ENCODE measurements at places on chromosomes 11 and 22.
A peak's percentile ranks its signal among the peaks of the same experiment; 100 is the strongest.

- DNase-seq, result no peak
These were observed 171.5 kb downstream of the RCN1 start for GRCh38 chr11:32262367-32262766.

DNA sequence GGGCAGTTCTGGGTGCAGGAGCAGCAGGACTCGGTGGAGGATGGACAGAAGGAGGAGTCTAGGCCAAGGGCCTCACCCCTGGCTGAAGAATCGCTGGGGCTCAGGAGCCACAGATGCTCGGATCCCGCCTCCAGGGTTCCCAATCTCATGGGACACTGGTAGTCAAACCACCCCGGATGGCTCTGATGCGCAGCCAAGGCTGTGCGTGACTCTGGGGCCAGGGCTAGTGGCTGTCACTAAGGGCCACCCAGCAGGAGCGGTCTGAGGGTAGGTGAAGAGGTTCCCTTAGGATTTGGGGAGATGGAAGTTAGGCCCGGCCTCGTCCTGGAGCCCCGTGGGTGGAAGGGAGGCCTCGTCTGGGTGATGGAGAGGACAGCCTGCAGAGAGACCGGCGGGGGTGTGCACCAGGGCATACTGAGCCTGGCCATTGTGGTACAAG is 300.6 kb downstream of the TBC1D22A start:
- no peak for DNase-seq

GRCh38 chr11:120055646-120056045 is 82.3 kb downstream of the TRIM29 start:
- DNase-seq, result no peak

- no peak for DNase-seq
These were observed 16.6 kb upstream of the BDNF start for GRCh38 chr11:27716835-27717234.

DNA sequence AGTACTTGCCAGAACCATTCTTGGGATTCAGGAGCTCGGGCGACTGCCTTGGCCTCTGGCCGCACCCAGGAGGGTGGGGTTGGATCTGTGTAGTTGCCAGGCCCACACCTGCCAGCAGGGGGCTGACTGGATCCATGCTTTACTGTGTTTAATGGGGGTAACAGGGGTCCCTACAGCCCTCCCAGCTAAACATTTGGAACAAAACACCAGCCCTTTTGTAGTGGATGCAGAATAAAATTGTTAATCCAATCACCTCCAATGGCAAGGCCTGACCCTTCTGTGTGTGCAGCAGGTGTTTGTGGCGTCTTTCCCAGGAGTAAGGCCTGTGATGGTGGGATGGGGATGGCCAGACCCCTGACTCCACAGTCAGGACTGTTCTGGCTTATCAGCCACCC is 22.5 kb downstream of the SUN2 start:
- DNase-seq, result peak; percentile 29

- DNase-seq, result no peak
These were observed 28.7 kb downstream of the AMOTL1 start for GRCh38 chr11:94796863-94797262.

DNA sequence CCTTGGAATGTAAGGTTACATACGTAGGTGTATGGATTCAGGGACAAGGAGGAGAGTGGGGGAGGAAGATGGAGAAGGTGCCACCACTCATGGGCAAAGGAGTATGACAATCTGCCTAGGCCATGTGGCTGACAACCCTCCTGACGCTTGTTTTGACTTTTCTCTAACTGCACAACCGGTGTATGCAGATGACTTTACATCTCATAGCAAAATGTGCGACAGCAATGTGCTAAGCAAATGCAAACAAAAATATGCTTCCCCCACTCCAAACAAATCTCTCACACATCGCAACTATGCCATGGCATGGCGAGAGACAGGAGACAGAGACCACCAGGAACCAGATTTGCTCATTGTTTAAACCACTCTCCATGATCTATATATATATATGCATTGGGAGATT is 191.8 kb downstream of the BLID start:
- no peak for DNase-seq

DNA sequence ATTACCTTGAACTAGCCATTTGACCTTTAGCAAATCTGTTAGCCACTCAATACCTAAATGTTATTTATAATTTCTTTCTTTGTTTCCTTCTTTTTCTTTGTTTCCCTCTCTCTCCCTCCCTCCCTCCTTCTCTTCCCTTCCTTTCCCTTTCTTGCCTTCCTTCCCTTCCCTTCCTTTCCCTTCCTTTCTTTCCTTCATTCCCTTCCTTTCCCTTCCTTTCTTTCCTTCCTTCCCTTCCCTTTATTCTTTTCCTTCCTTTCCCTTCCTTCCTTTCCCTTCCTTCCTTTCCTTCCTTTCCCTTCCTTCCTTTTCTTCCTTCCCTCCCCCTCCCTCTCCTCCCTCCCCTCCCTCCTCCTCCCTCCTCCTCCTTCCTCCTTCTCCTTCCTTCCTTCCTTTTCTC is 75.7 kb upstream of the KCNA4 start:
- no peak for DNase-seq

DNA sequence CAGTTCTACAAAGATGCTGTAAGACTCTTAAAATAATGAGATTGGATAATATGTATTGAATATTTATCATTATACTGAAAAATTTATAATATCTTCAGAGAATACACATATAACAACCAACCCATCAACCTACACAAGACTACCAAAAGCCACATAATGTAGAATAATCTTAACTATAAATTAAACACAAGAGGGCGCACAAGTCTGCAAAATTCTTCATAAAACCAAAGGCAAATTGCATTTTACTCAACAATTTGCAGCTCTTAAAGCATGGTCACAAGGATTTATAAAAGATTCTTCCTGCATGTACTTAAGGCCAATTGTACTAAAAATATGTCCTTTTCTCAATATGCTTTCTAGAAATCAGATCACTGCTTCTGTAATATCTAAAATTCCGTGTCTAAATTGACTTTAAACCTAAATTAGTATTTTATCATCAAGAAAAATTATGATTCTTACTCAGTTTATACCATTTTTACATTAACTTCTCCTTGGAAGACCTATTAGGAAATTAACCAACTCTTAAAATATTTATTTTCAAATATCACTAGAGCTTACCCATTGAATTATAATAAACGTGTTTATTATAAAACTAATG is 79.0 kb downstream of the TTC28 start:
- no peak for DNase-seq

DNA sequence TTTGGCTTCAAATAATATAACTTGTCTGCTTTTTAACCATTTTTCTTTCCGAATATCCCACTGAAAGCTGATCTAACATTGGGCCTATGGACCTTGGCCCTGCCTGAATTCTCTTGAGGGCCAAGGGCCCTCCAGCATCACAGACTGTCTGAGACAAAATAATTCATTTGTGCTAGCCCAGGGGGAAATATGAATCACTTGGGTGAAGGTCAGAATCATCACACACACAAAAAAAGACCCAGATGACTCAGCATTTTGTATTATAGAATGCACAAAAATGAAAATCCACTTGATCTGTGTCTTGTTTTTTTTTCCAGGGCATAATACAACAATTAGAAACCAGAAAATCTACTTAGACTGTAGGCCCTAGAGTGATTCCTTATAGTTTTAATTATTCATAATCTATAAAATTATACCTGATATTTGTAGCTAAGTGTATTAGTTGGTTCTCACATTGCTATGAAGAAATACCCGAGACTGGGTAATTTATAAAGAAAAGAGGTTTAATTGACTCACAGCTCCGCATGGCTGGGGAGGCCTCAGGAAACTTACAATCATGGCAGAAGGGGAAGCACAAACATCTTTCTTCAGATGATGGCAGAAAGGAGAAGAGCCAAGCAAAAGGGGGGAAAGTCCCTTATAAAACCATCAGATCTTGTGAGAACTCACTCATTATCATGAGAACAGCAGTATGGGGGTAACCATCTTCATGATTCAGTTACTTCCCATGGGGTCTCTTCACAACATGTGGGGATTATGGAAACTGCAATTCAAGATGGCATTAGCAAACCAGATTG is 15.6 kb upstream of the RDX start:
- DNase-seq, result no peak

GRCh38 chr22:26702906-26703830 is 45.8 kb downstream of the MIAT start:
- no peak for DNase-seq

DNA sequence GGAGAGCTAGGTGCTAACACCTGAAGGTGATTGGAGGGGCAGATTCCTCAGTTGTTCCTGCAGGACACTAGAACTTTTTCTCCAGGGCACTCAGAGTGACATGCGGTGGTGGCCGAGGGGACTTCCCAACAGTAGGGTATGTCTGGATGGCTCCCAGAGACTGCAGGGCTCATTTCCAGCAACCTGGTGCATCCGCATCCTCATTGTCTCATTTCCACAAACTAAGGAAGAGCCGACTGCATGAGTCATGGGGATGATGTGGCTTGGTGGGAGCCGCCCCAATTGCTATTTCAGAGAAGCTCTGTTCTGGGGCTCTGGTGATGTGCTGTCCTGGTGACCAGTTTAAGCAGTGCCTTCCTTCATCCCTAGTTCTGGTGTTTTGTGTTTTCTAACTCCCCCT is 2.8 kb upstream of the ROBO4 start:
- no peak for DNase-seq

DNA sequence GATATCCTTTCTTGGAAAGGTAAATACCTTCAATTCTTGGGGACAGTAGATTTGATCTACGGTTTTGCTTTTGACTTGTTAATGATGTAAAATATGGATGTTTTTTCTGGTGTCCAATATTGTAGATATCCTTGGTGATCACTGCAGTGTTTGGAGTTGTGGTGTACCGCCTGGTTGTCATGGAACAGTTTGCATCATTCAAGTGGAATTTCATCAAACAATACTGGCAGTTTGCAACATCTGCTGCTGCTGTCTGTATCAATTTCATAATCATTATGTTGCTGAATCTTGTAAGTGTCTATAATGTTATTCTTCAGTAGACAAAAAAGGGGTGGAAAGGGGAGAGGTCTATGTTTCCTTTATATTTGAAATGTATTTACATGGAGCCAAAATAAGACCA is 27.4 kb upstream of the MUC15 start:
- DNase-seq, result no peak

DNA sequence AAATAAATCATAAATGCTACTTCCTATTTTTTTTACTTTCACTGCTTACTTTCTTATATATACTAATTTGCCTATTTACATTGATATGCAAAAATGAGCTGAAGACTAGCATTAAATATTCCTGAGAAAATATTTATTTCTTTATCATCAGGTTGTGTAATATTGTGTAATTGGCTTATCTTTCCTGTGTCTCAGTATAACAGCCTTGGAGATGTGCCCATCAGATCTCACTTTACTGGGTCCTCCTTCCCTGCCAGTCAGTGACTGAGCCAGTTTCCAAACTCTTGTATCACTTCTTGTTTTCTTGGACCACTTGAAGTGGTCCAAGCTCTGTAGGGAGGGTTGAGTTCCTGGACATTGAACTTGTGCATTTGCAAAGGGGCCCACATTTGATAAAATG is 900.0 kb downstream of the LUZP2 start:
- no peak for DNase-seq

DNA sequence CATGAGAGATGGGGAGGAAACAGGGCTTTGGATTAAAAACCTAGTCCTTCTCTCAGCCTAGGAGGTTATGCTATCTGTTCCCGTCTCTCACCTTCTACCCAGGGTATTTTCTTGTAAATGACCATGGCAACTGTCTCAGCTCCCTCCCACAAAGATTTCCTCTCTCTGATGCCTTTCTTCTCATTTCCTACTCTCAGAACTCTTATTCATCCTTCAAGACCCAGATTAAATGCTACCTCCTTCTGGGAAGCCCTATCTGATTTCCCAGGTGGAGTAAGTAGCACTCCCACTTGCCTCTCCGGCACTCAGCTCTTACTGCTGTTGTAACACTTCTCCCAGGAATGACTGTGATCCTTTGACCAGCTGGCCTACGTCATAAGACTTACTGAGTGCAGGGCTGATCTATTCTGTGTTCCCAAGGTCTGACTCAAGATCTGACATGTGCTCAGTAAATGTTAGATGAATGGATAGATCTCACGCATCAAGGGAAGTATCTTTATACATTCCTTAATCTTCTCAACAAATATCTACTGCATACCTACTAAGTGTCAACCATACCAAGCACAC is 175.0 kb downstream of the TENM4 start:
- no peak for DNase-seq

- DNase-seq, result no peak
These were observed 10.9 kb upstream of the TSKU start for GRCh38 chr11:76772100-76772782.

GRCh38 chr11:82978422-82979099 is 77.0 kb downstream of the DDIAS start:
- no peak for DNase-seq

DNA sequence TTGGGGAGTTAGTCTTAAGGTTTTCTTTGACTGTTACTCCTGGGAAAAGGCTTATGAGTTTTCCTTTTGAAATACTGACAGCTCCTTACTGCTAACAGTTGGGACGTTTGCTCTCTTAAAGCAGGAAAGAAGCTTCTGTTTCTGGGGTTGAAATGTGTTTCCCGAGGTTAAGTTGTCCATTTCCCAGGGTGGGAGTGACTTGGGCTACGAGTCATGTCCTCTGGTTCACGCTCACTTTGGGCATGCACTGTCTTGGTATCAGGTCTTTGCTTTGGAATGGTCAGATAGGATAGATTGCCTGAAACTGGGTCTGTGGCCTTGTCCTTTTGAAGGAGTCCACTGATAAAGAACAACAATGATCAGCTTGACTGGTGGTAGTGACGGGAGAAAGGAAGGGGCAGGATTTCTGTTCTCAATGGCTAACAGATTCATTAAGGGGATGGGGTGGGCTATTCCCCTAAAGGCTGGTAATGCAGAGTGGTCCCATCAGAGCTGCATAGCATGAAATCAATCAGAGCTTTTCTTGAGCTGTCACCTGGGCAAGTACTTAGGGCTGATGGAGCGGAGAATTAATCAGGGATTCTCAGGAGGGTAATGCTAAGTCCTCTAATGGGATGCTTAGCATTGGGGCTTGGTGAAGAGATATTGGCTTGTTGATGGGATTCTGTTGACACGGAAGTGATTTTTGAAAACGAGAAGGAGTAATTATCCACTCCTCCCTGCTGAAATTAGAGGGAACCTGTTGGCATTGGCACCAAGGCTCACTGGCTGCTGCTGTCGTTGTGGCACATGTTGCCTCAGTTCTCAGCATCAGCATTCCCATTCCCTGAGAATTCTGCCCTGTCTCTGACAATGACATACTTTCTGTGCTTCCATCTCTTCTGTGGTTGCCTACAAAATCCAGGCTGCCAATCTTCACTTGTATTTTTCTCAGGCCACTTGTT is 81.6 kb downstream of the TEAD1 start:
- DNase-seq, result no peak

- peak; percentile 87 for DNase-seq
These were observed at the start of gene TRAF6 for GRCh38 chr11:36509694-36510593. Gene TRAF6 (minus strand): TSS chr11:36510272. CDS start chr11:36501515, 8,757 bp downstream.

- no peak for DNase-seq
These were observed 3.0 kb downstream of the OR8D4 start for GRCh38 chr11:123904932-123905331.

DNA sequence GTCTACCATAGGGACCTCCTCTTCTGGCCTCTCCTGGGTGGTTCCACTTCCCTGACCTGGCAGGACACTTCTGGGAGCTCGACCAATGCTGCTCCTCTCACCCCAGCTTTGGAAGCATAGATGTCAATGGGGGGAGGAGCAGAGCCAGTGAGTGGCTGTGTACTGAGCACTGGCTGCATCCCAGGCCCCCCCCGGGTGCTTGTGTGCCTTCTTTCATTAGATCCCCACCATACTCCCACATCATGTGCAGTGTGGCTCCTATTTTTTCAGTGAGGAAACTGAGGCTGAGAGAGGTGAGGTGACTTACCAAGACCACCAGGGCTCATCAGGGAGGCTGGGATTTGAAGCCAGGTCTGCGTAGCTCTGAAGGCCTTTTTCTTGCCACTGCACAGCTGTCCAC is 44.3 kb downstream of the LRRC32 start:
- DNase-seq, result no peak

- DNase-seq, result no peak
These were observed 184.0 kb upstream of the GUCY1A2 start for GRCh38 chr11:107202241-107202640.

Data from stimulated activated naive CD4-positive, alpha-beta T cell treated with Interleukin-2 at 50 U/mL for 16 hours (primary cell).